Natural killer cell treated with Interleukin-12 subunit alpha and Interleukin-12 subunit beta and Interleukin-15 and Interleukin-18, amount 100 ng/mL, for 72 hours (primary cell): ENCODE measurements at places on chromosomes 13 and 19. TPM values are rescaled to one million over a fixed set of nuclear protein-coding genes. Genes with fewer than 3 reads are reported as not detected.

The PLPPR2 gene
- 9.4 TPM for total RNA-seq

The MBD3L2 gene
- not detected for total RNA-seq

The ADGRE1 gene
- total RNA-seq = 2.0 TPM

The ZNF208 gene
- total RNA-seq = 1.4 TPM

The ZMYM2 gene
- 56.7 TPM for total RNA-seq

DNA sequence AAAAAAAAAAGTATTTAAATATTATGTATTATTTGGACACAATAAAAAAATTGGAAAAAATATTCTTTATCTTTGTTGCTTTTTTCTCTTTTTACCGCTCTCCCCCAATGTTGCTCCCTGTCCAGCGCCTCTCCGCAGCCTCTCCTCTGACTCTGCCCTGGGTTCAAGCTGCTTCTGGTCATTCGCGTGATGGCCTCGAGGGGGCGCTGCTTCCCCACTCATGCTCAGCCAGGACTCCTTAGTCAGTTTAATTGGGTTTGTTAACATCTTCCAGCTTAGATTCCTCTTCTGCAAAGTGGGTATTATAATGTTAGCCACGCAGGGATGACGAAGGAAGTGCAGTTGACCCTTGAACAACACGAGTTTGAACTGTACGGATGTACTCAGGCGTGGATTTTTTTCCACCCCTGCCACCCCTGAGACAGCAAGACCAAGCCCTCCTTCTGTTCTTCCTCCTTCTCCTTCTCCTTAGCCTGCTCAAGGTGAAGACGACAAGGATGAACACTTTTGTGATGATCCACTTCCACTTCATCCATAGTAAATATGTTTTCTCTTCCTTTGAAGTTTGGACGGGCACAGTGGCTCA lies 4.9 kb upstream of the NWD1 start:
- DNase-seq = no peak

DNA sequence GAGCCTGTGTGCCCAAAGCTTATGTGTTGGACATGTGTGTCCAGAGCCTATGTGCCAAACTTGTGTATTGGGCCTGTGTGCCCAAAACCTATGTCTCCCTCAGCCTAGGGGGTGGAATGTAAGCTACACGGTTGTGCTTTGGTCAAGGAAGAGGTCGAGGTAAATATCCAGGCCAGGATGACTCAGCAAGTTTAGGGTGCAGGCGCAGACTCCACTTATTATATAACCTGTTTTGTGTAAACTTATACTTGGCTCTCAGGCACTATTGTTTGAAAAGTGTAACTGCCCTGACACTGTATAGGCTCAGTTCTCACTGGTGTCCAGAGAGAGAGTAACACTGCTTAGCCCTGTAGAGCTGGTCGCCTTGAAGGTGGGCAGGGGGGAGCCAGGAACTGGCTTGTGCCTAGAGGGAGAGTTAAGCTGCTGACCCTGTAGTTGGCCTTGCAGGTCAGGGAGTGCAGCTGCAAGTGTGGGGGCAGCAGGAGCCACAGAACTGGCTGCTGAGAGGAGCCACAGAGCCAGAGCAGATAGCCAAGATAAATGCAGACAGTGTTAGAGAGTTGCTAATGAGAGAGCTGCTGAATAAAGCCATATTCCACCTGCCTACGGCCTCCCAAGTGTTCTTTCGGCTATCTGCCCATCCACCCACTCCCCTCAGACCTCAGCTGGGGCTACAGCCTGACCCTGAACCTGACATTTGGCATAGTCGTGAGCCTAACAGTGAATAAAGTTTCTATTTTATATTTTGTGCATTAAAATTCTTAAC lies 517.2 kb upstream of the SLITRK1 start:
- DNase-seq = no peak

DNA sequence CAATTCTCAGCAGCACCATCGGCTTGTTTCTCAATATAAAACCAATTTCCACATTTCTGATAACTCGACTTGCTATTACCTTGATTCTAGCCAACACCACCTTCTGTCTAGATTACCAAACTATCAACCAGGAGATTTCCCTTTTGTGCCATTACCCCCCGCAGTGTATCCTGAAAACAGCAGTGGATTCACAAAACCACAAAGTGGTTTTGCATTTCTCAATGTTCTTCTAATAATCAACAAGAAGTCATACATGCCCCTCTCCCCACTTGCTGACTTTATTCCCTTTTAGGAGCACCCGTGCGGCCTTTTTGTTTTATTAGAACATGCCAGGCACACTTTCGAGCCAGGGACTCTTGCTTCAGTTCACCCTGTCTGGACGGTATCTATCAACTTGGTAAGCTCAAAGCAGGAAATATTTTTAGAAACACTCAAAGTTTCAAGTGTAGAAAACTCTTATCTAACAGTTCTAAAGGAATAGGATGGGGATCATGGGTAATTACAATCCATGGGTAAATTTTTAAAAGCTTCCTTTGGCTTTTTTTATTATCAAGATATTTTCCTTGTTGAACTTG lies 967.4 kb downstream of the EFNB2 start:
- DNase-seq = no peak

- DNase-seq = no peak
Measured at GRCh38 chr13:25118378-25118905, 22.5 kb downstream of the PABPC3 start.

DNA sequence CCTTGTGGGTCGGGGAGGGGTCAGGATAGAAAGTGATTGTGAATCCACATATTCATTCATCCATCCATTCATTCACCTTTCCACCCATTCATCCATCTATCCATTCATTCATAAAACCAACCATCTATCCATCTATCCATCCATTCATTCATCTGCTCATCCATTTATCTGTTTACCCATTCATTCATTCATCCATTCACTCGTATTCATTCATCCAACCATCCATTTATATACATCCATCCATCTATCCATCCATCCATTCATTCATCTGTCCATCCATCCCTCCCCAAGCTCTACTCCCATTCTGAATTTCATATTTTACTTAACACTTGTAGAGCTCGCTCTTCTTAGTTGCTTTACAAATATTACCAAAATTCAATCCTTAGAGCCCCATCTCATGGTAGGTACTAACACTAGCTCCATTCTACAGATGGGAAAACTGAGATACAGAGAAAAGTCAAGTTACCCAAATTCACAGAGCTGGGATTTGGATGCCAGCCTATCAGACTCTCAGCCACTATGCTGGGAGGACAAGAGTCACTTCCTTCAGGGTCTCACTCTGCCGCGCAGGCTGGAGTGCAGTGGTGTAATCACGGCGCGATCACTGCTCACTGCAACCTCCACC lies 37.6 kb downstream of the PIN1 start:
- no peak for DNase-seq

GRCh38 chr13:95355494-95355893 lies 54.2 kb upstream of the ABCC4 start:
- DNase-seq = no peak

DNA sequence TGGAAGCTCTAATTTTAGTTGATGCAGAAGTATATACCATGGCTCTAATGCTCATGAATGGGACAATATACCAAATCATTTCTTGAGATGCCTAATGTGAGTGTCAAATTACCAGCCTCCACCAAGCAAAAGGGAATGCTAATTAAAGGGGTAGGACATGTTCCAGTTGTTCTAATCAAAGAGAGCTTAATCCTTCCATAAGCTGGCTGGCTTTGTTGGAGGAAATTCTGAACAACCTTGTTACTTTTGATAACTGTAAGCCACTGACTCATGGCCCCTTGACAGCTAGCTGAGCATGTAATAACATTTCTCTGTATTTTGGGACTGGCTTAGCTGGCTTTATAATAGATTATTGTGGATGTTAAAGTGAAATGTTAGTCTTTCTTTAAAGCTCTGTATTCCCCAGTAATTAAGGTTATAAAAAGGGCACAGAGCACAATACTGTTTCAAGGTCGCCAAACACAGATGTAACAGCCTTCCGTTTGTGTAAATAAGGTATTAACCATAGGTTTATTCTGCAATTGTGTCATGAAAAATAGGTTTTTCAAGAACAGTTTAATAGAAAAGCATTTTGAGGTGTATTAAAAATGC lies 1194.0 kb downstream of the PCDH9 start:
- DNase-seq = no peak

DNA sequence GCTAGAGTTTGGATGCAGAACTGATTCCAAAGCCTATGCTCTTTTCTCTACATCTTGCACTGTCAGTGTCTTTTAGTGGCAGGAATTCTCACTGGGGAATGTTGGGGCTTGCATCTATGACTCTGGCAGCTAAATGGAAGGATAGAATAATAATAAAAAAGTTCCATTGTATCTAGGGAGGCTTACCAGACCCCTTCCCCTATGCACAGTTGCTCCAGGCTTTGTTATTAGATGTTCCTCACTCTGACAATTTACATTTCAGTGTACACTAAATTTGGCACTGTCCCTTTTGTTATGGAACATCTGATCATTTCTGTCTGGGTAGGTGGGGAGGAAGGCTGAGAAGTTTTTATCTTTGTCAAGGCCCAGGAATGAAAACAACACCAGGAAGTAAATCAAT lies 3.7 kb upstream of the TRIM13 start:
- DNase-seq = no peak

DNA sequence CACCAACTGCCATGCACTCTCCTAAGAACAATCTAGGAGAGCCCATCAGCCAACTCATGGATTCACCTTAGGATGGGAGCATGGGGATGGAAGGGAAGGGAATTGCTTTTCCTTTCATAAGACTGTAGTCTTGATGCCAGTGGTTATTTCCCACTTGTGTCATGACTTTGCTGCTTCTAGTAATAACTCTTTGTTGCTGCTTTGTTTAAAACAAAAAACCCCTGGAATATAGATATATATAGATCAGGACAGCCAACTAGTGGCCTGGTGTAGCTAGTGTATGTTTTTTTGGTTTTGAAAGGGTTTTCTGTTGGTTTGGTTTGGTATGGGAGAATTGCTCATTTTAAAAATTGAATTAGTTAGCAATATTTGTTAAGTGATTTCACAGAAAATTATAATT lies 39.3 kb upstream of the KCTD4 start:
- no peak for DNase-seq

- no peak for DNase-seq
Measured at GRCh38 chr19:3899531-3900294, 19.2 kb downstream of the ATCAY start.

DNA sequence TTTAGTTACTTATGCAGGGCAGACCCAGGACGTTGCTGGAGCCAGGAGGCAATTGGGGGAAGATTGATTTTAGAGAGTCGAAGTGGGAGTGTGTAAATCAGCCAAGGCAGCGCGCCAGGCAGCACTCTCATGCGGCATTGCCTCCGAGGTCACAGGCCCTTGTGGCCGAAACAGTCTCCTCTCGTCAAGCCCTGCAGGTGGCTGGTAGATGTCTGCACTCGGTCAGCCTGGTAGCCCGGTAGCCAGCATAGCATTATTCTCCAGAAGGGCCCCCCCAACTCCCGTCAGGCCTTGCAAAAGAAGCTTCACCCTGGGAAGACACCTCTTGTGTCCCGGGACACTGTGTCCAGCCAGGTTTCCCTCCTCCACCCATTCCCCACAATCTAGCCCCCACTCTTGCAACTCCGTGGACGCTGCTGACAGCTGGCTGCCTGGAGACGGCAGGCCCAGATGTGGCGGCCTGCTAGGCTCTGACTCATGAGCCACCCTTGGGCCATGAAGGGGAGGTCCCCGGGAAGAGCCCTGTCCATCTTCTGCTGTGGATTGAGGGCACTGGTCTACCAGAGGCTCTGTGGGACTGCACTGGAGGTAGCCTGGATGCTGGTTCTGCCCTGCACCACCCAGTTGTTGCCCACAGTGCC lies 2.6 kb upstream of the PEPD start:
- DNase-seq = no peak
